ENCODE measurements at places on chromosomes 16 and 17. TPM values are rescaled to one million over a fixed set of nuclear protein-coding genes. Genes with fewer than 3 reads are reported as not detected.

- no peaks in the 10 kb centered on the region for H3K36me3 ChIP-seq
- no peaks in the 10 kb centered on the region for H3K4me1 ChIP-seq
- H3K27me3 ChIP-seq, result no peaks in the 10 kb centered on the region
- DNase-seq, result no peak
Observed at GRCh38 chr16:54813778-54814177, 116.9 kb upstream of the IRX5 start.

GRCh38 chr17:46977348-46977747, 1.7 kb downstream of the RPRML start:
- DNase-seq, result no peak
- no peak overlapping the region for H3K27ac ChIP-seq
- no peak overlapping the region for H3K4me3 ChIP-seq
- H3K27me3 ChIP-seq, result peaks cover 33% of the 10 kb centered on the region

GRCh38 chr17:42111871-42112551, 503 bp downstream of the DHX58 start:
- H3K4me3 ChIP-seq, result peak overlapping the region; percentile 58
- peaks cover 31% of the 10 kb centered on the region for H3K36me3 ChIP-seq
- DNase-seq, result no peak
- H3K27ac ChIP-seq, result peak overlapping the region; percentile 79

DNA sequence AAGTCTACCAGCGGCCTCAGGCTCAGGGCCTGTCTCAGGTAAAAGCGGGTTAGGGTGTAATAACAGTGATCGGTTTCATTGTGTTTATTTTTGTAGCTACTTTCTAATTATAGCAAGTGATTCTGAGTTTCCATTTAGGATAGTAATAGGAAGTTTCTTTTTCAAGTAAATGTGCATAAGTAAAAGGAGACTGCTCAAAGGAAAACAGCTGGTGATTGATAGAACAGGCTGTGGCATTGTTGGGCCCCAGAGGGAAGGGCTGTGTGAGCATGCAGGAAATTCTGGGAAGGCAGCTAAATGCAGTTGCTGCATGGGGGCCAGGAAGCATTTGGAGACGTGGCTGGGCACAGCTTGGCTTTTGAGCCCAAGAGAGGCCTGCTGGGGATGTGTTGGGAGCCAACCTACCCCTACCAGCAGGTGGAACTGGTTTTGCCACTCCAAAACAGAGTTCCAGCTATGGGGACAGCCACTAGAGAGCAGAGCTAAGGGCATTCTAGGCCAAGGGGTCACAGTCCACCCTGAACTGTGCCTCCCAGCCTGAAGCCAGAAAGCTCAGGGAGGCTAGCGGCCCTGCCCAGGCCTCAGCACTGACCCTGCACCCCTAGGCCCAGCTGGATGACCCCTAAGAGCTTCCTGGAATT, 12.6 kb downstream of the SNX20 start:
- H3K27ac ChIP-seq, result peak overlapping the region; percentile 68
- no peak overlapping the region for H3K4me3 ChIP-seq
- DNase-seq, result no peak
- no peaks in the 10 kb centered on the region for H3K27me3 ChIP-seq
- H3K4me1 ChIP-seq, result peaks cover 39% of the 10 kb centered on the region
- peaks cover 44% of the 10 kb centered on the region for H3K36me3 ChIP-seq

DNA sequence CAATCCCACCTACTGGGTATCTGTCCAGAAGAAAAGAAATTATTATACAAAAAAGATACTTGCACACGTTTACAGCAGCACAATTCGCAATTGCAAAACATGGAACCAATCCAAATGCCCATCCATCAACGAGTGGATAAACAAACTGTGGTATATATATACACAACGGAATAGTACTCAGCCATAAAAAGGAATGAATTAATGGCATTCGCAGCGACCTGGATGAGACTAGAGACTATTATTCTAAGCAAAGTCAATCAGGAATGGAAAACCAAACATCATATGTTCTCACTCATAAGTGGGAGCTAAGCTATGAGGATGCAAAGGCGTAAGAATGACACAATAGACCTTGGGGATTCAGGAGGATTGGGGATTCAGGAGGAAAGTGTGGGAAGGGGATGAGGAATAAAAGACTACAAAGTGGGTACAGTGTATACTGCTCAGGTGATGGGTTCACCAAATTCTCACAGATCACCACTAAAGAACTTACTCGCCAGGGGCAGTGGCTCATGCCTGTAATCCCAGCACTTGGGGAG, 21.0 kb downstream of the CNOT1 start:
- no peak overlapping the region for H3K4me3 ChIP-seq
- peaks cover 16% of the 10 kb centered on the region for H3K36me3 ChIP-seq
- H3K27ac ChIP-seq, result no peak overlapping the region
- no peak for DNase-seq

DNA sequence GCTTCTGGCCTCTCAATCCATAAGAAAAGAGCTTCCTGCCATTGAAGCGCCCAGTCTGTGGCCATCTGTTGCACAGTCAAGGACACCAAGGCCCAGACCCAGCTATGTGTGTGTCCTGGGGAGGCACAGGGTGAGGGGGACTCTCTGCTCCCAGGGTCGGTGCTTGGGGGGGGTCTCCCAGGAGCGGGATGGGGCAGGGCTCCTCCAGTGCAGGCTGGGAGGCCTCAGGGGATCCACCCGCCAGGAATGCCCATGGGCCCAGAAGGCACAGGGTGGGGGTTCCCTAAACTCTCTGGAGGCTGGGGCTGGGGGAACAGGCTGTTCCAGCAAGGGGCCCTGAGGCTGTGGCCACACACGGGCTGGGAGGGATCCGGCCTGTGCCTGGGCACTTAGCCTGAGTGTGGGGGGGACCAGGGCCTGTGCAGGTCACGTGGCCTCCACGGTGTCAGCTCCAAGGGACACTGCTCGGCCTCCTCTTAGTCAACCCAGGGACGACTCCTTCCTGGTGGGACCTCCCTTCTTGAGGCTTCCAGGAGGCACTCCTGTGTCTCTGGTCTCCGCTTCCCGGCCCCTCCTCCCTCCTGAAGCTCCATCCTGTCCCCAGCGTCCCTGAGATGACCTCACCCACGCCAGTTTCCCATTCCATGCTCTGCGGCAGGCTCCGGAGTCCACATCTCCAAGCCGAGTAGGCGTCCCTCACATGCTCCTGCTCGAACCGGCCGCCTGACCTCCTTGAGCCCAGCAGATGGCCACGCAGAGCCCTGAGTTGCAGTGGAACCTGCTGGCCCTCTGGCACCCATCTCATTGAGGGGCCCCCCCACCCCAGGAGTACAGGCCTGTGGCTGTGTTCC, 23.1 kb upstream of the BAHCC1 start:
- no peaks in the 10 kb centered on the region for H3K36me3 ChIP-seq
- peaks cover 5% of the 10 kb centered on the region for H3K27me3 ChIP-seq
- no peaks in the 10 kb centered on the region for H3K4me1 ChIP-seq
- no peak overlapping the region for H3K27ac ChIP-seq
- DNase-seq, result no peak
- H3K4me3 ChIP-seq, result no peak overlapping the region

- no peaks in the 10 kb centered on the region for H3K4me1 ChIP-seq
- no peak overlapping the region for H3K27ac ChIP-seq
- H3K36me3 ChIP-seq, result peaks cover 66% of the 10 kb centered on the region
Observed at GRCh38 chr17:47604598-47604927, 45.2 kb upstream of the KPNB1 start.

- H3K27me3 ChIP-seq, result no peaks in the 10 kb centered on the region
- H3K27ac ChIP-seq, result no peak overlapping the region
- H3K36me3 ChIP-seq, result no peaks in the 10 kb centered on the region
Observed at GRCh38 chr17:57666946-57667345, 78.2 kb downstream of the CCDC182 start.

DNA sequence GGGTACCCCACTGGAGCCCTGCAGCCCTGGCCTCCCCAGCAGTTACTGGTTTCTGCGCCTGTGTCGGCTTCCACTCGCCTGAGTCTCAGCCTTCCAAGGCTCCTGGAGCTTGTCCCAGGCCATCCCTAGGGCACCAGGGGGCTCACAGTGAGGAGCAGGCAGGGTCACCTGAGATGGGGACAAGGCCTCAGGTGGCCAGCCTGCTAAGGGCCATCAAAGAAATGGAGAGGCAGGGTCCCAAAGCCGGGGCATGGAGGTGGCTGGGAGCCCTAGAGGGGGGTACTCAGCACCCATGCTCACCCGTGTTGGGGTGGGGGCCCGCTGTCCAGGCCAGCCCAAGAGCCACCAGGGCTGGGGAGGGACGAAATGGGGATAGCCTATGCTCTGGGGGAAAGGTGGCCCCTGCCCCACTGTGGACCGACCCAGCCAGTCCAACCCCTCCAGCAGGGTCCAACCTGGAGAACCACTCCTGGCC, 1.3 kb downstream of the FASN start:
- H3K4me3 ChIP-seq, result peak overlapping the region; percentile 51
- no peaks in the 10 kb centered on the region for H3K27me3 ChIP-seq
- H3K4me1 ChIP-seq, result peaks cover 28% of the 10 kb centered on the region
- DNase-seq, result no peak
- H3K27ac ChIP-seq, result no peak overlapping the region
- peaks cover 42% of the 10 kb centered on the region for H3K36me3 ChIP-seq

DNA sequence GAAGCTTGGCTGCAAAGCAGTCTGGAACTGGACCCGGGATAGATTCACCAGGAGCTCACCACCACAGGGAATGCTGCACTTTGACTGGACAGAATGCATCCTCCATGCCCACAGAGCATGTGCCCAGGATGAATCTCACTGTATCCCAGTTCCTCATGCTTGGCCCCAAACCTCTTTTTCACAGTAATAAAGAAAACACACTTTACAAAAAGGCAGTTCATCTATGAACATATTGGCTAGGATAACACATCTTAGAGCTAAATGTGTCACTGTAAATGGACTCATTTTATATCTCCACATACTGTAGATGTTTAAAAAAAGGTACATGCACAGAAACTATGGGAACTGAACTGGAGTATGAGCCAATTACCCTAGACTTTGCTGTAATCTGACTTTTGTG, 266.9 kb downstream of the TOX3 start:
- H3K4me3 ChIP-seq, result no peak overlapping the region
- H3K4me1 ChIP-seq, result no peaks in the 10 kb centered on the region
- no peaks in the 10 kb centered on the region for H3K36me3 ChIP-seq
- no peak overlapping the region for H3K27ac ChIP-seq
- no peaks in the 10 kb centered on the region for H3K27me3 ChIP-seq

DNA sequence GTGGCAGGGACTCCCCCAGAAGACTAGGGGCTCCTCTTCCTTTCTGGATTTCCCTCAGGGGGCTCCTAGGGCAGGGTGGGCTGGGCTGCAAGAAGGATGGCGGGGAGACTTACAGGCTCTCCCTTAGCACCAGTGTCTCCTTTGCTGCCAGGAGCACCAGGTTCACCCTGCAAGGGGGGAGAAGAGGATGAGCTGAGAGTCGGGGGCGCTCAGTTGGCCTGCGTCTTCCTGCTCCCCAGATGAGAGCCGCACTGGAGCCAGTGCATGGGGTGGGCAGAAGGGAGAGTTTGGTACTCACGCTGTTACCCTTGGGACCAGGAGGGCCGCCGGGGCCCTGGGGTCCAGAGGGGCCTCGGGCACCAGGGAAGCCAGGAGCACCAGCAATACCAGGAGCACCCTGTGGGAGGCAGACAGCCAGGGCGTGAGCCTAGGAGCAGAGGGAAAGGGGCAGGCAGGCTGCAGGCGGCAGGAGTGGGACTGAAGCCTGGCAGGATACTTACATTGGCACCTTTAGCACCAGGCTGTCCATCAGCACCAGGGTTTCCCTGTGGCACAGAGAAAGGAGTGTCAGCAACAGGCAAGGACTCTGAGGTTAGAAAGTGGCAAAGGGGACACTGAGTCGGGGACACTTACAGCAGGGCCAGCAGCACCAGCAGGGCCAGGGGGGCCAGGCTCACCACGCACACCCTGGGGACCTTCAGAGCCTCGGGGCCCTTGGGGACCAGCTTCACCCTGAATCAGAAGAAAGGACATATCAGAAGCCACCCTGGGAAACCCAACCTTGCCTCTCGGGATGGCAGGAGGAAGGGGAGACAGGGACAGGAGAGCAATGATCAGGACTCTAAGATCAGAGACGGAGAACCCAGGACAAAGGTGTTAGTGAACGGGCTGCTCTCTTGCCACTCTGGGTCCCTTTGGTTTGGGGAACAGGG, 6.2 kb downstream of the COL1A1 start:
- no peaks in the 10 kb centered on the region for H3K27me3 ChIP-seq
- no peak overlapping the region for H3K27ac ChIP-seq
- peaks cover 10% of the 10 kb centered on the region for H3K4me1 ChIP-seq
- no peak overlapping the region for H3K4me3 ChIP-seq

DNA sequence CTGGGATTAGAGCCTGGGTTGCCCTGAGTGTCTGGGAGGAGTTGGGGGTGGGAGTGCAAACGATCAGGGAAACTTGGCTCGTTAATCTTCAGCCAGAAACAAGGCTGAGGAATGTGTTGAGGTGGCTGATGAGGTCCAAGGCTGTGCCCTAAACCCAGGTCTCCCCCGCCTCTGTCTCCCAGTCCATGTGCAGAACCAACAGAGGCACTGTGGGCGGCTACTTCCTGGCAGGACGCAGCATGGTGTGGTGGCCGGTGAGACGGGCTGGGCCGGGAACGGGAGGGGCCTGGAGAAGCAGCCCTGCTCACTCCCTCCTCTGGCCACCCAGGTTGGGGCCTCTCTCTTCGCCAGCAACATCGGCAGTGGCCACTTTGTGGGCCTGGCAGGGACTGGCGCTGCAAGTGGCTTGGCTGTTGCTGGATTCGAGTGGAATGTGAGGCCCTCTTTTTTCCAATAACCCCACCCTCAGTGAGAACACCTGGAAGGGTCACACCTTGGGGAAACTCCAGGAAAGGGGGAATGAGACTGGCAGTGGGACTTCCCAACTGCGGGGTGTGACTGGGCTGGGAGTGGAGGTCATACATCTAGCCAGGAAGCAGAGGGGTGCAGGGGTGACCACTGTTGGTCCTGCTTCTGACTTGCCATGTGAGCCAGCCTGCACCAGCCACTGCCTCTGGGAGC, 1.7 kb downstream of the SLC5A2 start:
- H3K27ac ChIP-seq, result no peak overlapping the region
- no peak for DNase-seq
- no peaks in the 10 kb centered on the region for H3K36me3 ChIP-seq
- no peak overlapping the region for H3K4me3 ChIP-seq
- peaks cover 27% of the 10 kb centered on the region for H3K4me1 ChIP-seq

DNA sequence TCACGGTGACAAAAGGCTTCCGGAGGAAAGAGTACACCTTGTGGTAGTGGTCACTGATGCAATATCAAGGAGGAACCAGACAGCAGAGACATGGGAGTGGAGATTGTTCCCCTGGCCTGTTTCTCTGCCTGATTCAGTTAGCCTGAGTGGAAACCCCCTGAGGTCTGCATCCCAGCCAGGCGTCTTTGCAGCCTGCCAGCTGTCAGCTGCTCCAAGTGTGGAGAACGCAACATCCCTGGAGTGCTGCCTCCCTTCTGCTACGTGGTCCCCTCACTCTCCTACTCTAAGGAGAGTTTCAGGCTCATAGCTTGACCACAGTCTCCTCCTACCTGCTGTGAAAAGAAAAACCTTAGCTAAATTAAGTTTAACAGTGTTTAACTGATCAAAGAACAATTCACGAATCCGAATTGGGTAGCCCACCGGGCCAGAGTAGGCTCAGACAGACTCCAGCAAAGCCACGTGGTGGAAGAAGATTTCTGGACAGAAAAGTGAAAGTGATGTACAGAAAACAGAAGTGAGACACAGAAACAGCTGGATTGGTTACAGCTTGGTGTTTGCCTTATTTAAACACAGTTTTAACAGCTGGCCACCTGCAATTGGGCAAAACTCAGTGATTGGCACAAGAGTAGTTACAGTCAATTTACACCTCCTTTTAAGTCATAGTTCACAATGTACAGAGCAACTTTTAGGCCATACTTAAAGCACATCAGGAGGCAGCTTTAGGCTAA, 188.6 kb downstream of the DNAH9 start:
- H3K27ac ChIP-seq, result no peak overlapping the region
- no peak overlapping the region for H3K4me3 ChIP-seq
- no peaks in the 10 kb centered on the region for H3K27me3 ChIP-seq

The KRTAP3-1 gene
- total RNA-seq, result not detected

The MRPL10 gene
- 49.0 TPM for total RNA-seq

The AIPL1 gene
- total RNA-seq, result not detected

The CCDC102A gene
- 2.0 TPM for total RNA-seq

The SPIRE2 gene
- total RNA-seq, result 1.1 TPM

The TENT4B gene
- 35.0 TPM for total RNA-seq

The ABCA10 gene
- 0.77 TPM for total RNA-seq
